Activated CD4-positive, CD25-positive, alpha-beta regulatory T cell treated with anti-CD3 and anti-CD28 coated beads, Interleukin-2, amount 50 U/mL, for 72 hours (primary cell): ENCODE measurements at places on chromosomes 11 and 22.
A peak's percentile ranks its signal among the peaks of the same experiment; 100 is the strongest.

GRCh38 chr11:58024601-58025091 lies 965 bp downstream of the OR9Q1 start:
- DNase-seq, result no peak

- no peak for DNase-seq
Observed at GRCh38 chr11:10109806-10110205, 184.2 kb downstream of the SBF2 start.

- DNase-seq, result no peak
Observed at GRCh38 chr11:121318848-121319834, 26.6 kb downstream of the SC5D start.

GRCh38 chr11:17515443-17516176 lies 28.6 kb downstream of the USH1C start:
- no peak for DNase-seq

- no peak for DNase-seq
Observed at GRCh38 chr11:11105361-11105760, 247.5 kb upstream of the ZBED5 start.

- DNase-seq, result no peak
Observed at GRCh38 chr11:118674082-118674435, 5.4 kb downstream of the TREH start.

GRCh38 chr11:107916671-107917241 lies 11.5 kb upstream of the RAB39A start:
- DNase-seq, result peak; percentile 39

GRCh38 chr11:44407211-44407996 lies 97.5 kb upstream of the ALX4 start:
- DNase-seq, result no peak

GRCh38 chr11:58900479-58901420 lies 38.5 kb upstream of the GLYATL1 start:
- DNase-seq, result peak; percentile 42

DNA sequence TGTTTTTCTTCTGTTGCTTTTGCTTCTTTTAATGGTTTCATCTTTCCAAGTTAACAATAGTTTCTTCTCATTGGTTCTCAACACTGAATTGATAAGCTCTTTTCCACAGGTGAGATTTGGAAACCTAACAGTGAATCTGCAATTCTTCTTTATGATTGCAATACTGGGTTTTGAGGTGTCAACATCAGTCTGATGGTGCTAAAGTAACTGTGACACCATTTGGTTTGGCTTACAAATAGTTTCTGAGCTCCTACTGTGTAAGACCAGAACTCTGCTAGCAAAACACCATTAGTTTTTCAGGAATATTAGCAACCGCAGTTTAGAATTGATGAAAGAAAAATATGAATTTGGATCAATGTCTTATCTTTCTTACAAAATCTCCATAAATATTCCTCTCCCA lies 58.6 kb downstream of the MAML2 start:
- no peak for DNase-seq

- no peak for DNase-seq
Observed at GRCh38 chr11:112623057-112623456, 338.2 kb upstream of the NCAM1 start.

DNA sequence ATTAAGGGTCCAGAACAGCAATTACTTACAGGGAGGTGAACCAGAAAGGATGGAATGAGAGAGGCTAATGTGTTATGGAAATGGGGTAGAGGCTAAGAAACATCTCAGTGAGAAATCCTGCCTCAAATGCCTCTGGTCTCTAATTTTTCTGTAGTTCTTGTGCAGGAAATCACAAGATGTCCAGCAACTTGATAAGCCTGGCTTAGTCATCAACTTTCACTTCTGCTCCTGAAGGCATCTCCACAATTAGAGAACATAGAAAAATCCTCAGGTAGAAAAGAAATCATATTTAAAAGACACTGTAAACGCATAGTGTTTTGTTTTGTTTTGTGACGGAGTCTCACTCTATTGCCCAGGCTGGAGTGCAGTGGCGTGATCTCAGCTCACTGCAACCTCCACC lies 18.7 kb downstream of the MRGPRX4 start:
- no peak for DNase-seq
